ENCODE measurements at places on chromosomes 13 and 19.

- no peak for DNase-seq
Measured at GRCh38 chr13:47081850-47082249, 185.0 kb upstream of the HTR2A start.

DNA sequence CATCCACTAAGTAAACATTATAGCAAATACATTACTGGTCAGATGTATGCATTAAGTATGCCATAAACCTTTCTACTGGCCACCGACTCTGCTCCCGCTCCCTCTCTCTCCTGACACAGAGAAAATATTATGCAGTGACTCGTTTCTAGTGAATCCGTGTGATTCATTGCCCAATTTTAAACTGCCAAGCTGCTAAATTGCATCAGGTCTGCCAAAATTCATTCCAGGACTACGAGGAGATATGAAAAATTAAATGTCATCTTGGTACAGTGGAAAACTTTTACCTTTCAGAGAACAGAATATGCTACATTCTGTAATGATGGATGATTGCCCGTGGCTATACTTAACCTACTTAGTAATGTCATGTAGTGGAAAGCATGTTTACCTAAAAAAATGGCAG lies 368.8 kb upstream of the TSHZ3 start:
- DNase-seq, result no peak

GRCh38 chr13:113084094-113084942 lies 21.3 kb upstream of the F7 start:
- DNase-seq, result no peak

- no peak for DNase-seq
Measured at GRCh38 chr19:48806518-48806817, 4.4 kb downstream of the BCAT2 start.

GRCh38 chr19:43311706-43312105 lies 41.8 kb upstream of the CD177 start:
- DNase-seq, result no peak

DNA sequence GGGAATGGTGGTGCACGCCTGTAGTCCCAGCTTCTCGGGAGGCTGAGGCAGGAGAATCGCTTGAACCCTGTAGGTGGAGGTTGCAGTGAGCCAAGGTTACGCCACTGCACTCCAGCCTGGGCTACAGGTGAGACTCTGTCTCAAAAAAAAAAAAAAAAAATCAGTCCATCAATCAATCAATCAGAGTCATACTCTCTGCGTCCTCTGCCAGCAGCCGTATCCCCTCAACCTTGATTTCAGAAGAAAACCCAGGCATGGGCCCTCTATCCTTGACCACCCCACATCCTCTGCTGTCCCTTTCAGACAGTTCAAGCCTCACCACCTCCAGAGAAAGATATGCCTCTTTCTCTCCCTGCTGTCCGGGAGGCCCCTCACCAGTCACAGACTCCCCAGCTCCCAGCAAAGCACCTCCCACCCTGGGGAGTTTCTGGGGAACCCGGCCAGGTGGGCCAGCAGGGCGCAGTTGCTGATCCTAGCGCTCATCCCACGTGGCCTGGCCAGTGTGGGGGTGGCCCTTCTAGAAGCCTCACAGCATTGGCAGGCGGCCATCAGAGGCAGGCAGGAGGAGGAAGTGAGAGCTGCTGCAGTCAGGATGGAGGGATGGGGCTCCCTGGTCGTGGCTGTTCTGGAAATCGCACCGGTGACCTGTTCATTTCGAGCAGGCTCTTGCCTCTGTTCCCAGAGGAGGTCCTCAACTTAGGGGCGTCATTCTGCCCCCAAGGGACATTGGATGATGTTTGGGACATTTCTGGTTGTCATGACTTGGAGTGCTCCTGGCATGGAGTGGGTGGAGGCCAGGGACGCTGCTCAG lies 10.2 kb upstream of the JSRP1 start:
- DNase-seq, result peak; percentile 37

DNA sequence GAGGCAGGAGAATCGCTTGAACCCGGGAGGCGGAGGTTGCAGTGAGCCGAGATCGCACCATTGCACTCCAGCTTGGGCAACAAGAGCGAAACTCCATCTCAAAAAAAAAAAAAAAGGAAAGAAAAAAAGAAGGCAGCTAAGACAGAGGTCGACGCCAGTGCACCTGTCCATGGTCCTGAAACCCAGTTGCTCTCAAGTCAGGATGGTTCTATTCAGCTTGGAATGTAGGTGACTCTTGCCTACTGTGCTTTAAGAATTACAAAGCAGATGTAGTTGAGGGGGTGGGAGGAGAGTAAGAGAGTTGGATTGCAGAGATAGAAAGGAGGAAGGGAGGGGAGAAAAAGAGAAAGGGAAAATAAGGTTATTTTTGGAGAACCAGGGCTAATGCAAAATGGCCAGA lies 18.7 kb downstream of the CACNG7 start:
- no peak for DNase-seq

DNA sequence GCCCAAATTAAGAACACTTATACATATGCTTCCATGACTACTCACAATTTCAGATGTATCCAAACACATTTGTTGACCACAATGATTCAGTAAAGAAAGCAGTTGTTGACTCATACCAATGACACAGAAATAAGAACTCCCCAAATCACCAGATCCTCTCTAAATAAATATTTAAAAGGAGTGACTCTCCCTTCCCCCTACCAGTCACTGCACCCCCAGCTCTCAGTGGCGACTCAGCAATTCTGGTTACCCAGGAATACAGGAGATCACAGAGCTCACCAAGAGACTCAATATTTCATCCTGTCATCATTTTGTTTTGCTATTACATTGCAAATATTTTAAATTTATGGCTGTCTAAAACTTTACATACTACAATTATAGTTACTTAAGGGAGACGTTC lies 131.5 kb downstream of the RGCC start:
- no peak for DNase-seq

- no peak for DNase-seq
Measured at GRCh38 chr13:97142452-97142851, 79.7 kb upstream of the MBNL2 start.

- no peak for DNase-seq
Measured at GRCh38 chr13:98664924-98665637, 87.4 kb downstream of the SLC15A1 start.

DNA sequence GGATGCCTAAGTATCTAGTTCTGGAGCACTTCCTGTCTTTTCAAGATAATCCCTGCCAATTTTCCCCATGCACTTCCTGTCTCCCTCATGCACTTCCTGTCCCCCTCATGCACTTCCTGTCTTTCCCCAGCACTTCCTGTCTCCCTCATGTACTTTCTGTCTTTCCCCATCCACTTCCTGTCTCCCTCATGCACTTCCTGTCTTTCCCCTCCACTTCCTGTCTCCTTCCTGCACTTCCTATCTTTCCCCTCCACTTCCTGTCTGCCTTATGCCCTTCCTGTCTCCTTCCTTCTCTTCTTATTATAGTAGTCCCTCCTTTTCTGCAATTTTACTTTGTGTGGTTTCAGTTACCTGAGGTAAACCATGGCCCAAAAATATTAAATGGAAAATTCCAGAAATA lies 3.0 kb upstream of the TNNT1 start:
- no peak for DNase-seq

GRCh38 chr13:50026788-50027473 lies 11.7 kb downstream of the KCNRG start:
- DNase-seq, result no peak

GRCh38 chr13:19150712-19151228 lies 30.9 kb downstream of the TUBA3C start:
- no peak for DNase-seq

- DNase-seq, result no peak
Measured at GRCh38 chr19:48290771-48291488, 21.0 kb downstream of the ZNF114 start.

- no peak for DNase-seq
Measured at GRCh38 chr13:84430446-84430845, 548.2 kb upstream of the SLITRK1 start.

GRCh38 chr13:97986835-97987234 lies 33.4 kb downstream of the IPO5 start:
- DNase-seq, result no peak

- DNase-seq, result no peak
Measured at GRCh38 chr13:49566461-49566860, 18.9 kb downstream of the RCBTB1 start.

DNA sequence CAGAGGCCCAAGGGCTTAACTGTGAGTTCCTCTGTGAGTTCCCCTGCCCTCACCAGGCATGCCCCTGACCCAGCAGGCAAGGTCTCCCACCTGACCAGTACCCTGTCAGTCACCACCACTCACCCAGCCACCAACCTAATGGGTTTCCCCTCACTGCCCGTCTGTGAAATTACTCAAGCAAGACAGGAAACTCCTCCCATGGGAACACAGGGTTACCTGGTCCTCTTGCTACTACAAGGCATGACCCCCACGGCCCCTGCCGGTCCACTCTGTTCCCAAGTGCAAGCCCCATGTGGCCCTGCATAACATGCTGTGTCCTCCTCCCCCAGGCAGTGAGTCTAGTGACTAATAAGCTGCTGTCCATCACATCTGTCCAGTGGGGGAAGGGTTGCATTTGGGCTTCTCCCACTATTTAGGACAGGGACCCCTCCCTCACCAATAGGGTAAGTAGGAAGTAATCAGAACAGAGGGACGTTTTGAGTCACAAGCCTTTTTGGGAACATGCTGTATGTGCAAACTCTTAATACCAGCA lies 8.0 kb upstream of the DHRS12 start:
- DNase-seq, result no peak

- DNase-seq, result no peak
Measured at GRCh38 chr19:31568724-31569123, 219.5 kb upstream of the TSHZ3 start.

GRCh38 chr13:97535614-97536013 lies 101.6 kb downstream of the RAP2A start:
- no peak for DNase-seq

- no peak for DNase-seq
Measured at GRCh38 chr13:104650431-104650830, 1584.2 kb upstream of the SLC10A2 start.

- DNase-seq, result no peak
Measured at GRCh38 chr19:45938733-45939319, 24.2 kb upstream of the NANOS2 start.

DNA sequence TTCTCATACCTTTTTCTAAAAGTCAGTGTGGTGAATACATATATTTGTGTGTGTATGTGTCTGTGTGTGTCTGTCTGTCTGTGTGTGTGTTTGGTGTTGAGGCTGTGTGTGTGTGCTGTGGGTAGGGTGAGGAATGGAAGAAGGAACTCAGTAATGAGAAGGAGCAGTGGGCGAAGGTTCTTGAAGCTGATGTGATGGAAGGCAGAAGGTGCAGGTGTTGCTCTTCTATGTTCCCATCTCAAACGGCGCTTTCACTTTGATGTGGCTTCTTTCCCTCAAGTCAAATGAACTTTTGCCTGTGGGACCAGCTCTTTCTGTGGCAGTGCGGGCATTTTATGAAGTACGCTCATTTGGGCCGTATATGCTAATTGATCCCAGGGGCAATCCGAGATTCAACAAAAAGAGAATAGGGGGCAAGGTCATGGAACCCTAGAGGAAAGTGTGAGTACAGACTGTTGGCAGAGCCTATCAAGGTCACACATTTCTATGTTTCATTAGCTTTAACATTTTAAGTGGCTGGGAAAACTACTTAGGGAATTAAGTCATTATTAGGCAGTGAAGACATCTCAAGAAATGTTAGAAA lies 15.2 kb downstream of the BIVM start:
- DNase-seq, result no peak

- no peak for DNase-seq
Measured at GRCh38 chr13:112893570-112894422, 75.2 kb upstream of the MCF2L start.

- no peak for DNase-seq
Measured at GRCh38 chr19:7262470-7262869, 31.7 kb downstream of the INSR start.

- no peak for DNase-seq
Measured at GRCh38 chr19:40995355-40995754, 4.3 kb downstream of the CYP2B6 start.

- no peak for DNase-seq
Measured at GRCh38 chr13:110914081-110914330, 863 bp downstream of the ANKRD10 start.

- DNase-seq, result no peak
Measured at GRCh38 chr19:4496304-4496703, 22.0 kb downstream of the PLIN4 start.

- no peak for DNase-seq
Measured at GRCh38 chr19:51466723-51467122, 8.5 kb upstream of the SIGLEC8 start.

- no peak for DNase-seq
Measured at GRCh38 chr13:97342136-97342535, 91.8 kb upstream of the RAP2A start.

- DNase-seq, result no peak
Measured at GRCh38 chr13:47908197-47908902, 92.7 kb downstream of the SUCLA2 start.

DNA sequence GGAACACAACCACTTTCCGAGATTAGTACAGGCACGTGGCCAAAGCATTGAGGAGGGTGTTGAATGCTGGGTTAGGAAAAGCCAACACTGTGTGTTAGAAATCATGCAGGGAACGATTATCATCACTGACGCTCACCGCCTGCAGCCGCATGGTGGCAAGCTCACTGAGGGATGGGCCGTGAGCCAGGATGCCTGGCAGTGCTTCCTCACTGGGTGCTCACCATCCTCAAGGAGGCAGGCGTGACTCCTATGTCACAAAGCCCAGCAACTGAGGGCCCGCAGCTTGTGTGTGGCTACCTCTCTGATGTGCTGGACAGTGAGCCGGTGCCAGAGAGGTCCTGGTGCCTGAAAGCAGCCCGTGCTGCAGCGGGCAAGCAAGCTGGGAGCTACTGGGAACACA lies 30.4 kb upstream of the TIMM44 start:
- no peak for DNase-seq

DNA sequence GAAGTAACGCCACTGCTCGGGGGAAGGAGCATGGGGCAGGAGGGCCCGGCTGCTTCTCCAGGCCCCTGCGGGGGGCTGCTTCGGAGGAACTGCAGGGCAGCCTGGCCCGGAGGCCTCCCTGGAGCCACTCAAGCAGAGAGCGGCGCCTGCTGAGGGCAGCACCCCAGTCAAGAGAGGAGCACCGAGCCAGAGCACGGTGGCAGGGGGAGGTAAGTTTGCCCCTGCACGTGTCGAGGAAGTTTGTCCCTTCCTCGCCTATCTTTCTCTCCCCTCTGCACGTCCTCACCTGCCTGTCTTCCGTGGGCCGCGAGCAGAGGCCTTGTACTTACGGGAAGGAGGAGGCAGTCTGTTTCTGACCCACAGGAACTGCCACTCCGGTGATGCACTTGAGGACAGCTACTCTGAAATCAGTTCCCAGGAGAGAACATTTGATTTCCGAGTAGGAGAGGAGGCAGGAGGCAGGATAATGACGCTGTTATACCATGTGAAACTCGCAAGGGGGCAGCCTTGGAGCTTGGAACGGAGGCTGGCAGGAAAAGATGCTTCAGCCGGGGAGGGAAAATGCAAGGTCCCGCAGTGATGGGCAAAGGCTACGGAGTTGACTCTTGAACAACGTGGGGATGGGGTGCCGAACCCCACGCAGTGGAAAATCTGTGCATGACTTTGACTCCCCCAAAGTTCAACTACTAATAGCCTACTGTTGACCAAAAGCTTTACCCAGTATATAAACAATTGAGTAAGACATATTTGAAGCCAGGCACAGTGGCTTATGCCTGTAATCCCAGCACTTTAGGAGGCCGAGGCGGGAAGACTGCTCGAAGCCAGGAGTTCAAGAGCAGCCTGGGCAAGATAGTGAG lies 5.0 kb downstream of the FFAR1 start:
- DNase-seq, result no peak
